ENCODE measurements at places on chromosomes 12 and 14. TPM values are rescaled to one million over a fixed set of nuclear protein-coding genes. Genes with fewer than 3 reads are reported as not detected.
A peak's percentile ranks its signal among the peaks of the same experiment; 100 is the strongest.

- peak; percentile 70 for DNase-seq
These were observed 13.2 kb upstream of the TIGAR start for GRCh38 chr12:4307593-4308333.

DNA sequence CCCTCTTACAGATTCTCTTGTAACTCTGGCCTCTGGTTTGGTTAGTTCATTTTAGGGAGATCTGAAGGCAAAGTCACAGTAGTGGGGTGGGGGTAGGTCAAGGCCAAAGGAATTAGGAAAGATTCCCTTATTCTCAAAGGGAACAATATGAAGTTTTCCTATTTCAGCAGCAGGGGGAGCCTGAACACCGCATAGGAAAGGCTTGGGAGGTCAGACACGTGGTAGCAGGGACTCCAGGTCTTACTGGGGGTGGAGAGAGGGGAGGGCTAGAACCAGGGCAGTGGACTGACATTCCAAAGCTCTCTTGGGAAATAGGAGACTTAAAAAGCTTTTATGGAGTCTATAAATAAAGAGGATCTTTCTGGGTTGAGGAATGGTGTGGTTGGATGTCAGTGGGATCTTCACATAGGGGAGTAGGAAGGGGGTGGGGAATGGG lies 1.3 kb downstream of the ZC3H10 start:
- DNase-seq: peak; percentile 89

- DNase-seq: no peak
These were observed 9.2 kb downstream of the WNT5B start for GRCh38 chr12:1638203-1638602.

- DNase-seq: peak; percentile 9
These were observed 588.2 kb downstream of the NRXN3 start for GRCh38 chr14:78758333-78758732.

- no peak for DNase-seq
These were observed 364.9 kb downstream of the NRXN3 start for GRCh38 chr14:78535041-78535440.

The RNFT2 gene
- total RNA-seq: 5.7 TPM

DNA sequence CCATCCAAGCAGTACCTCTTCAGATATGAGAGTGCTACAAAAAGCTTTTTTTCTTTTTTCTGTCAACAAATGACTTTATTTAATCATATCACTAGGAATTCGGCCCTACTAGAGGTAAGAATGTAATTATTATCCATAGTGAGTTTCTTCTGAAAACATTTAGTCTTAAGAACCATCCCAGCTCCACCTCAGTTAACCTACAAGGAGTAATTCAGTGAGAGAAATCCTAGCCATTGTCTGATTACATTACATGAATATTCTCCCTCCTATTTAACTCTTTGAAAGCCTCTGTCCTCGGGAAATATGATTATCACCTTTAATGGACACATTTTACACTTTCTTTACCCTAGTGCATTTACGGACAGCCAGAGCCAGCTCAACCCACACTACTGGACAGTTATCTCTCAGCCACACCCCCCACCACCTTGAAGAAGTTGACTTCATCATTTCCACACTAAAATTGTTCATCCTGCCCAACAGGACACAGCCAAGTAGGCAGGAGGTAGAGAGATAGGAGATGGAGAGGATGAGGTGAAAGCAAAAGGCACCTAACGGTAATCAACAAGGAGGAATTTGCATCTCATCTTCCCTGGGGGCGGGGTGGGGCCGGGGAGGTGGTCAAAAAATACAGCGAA lies 1.3 kb downstream of the PPFIA2 start:
- no peak for DNase-seq

DNA sequence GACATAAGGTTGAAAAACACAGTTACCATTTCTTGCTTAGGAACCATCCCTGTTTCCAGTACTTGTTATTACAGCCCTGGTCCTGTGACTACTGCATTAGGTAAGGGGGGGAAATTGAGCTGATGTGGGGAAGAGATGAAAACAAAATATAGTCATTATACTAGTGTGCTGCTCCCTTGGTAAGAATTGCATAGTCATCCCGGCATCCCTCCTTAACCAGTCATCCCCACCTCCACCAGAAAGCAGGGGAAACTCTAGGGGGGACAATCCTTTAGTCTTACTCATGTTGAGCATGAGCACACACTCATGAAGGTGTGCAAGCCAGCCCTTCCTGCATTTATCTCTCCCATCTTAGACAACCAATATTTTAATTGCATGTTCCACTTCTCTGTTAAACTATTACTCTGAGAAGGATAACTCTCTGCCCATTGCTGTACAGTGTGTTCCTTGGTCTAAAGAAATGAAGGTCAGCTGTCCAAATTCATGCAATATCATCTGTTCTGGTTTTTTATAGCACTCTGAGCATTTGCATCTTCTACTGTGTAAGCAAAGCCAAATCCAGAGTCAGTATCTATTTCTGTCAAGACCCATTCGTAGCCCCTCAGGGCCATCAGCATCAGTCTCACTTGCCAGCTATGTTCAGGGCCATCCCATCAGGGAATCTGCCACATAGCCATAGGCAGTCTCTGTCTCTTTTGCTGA lies 46.8 kb downstream of the TMEM30B start:
- DNase-seq: no peak

DNA sequence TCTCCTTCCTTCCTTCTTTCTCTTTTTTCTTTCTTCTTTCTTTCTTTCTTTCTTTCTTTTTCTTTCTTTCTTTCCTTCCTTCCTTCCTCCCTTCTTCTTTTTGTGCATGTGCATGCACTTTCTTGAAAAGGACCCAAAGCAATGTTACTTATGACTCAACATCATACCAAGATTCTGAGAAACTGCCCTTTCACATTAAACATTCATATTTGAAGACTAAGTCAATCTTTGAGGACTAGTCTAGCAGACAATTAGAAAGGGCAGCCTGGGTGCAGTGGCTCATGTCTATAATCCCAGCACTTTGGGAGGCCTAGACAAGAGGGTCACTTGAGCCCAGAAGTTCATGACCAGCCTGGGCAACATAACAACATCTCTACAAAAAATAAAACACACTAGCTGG lies 212.8 kb upstream of the KITLG start:
- peak; percentile 31 for DNase-seq

The CLEC2B gene
- 34.4 TPM for total RNA-seq

DNA sequence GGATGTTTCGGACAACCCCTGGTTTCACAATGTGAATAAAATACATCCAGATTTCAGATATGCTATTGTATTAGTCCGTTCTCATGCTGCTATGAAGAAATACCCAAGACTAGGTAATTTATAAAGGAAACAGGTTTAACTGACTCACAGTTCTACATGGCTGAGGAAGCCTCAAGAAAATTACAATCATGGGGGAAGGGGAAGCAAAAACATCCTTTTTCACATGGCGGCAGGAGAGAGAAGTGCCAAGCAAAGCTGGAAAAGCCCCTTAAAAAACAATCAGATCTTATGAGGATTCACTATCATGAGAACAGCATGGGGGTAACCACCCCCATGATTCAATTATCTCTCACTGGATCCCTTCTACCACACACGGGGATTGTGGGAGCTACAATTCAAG lies 451.7 kb downstream of the MDGA2 start:
- no peak for DNase-seq

The PCNX1 gene
- total RNA-seq: 20.7 TPM

DNA sequence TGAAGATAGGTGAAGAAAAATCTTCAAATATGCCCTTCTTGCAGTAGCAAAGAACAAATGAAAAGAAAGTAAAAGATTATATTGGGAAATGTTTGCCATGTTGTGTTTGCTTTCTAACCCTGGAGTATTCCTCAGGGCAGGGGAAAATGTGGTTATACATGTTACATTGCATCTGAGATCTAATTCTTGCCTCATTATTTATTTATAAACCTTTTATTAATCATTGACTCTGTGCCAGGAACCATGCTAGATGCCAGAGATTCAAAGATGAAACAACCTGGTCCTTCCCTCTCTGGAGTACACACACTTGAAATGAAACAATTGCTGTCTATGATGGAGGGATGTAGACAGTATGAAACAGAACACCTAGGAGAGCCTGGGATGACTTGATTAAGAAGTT lies 128.1 kb upstream of the HMGA2 start:
- DNase-seq: peak; percentile 59
